ENCODE measurements at places on chromosomes 1 and 21.

DNA sequence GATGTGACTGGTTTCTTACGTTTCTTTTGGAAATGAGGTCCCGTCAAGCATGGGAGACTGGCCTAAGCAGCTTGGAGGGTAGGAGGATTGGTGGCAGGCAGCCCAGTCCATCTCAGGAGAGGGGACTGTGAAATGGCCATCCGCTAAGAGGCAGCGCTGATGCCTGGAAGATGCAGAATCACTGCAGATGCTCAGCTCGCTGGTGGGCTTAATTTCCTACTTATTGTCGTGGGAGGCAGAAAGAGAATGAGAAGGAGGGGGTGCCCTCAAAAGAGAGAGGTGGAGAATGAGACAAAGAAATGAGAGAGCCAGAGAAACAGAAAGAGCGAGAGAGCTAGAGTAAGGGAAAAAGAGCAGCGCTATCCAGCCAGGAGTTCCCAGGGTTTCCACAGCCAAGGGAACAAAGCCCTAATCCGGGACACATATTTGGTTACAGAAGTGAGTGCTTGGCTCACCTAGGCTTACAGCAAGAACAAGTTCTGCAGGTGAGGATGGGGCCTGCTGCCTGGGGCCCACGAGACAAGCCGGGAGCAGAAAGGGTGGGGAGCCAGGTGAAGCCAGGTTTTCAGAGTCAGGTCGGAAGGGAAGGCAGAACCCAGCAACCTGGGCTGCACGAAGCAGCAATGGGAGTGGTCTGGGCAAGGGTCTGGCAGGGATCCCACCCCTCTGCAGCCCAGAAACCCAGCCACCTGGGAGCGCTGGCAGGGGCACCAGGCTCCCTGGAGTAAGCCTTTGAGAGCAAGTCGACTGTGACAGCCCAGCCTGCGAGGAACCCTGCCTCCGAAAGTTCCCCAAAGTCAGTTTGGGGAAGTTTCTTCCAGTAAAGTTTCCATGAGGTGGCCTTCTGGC is 5.8 kb downstream of the ECE1 start:
- peak; percentile 75 for DNase-seq

DNA sequence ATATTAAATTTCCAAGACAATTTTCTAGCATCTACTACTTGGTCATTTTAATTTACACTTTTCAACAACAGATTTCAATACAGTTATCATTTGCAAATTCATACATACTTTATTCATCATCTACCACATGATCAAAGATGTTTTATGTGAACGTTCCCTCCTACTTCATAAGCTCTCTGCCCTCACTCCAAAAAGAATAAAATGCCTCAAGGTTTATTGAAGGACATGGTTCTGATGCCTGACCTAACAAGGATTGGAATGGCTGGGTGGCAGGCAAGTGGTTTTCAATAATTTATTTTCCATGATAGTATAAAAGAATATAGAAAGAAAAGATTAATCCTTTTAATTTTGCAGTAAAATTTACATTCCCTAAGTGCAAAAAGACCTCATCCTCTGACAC is 5.4 kb downstream of the CDKN2C start:
- peak; percentile 66 for DNase-seq

DNA sequence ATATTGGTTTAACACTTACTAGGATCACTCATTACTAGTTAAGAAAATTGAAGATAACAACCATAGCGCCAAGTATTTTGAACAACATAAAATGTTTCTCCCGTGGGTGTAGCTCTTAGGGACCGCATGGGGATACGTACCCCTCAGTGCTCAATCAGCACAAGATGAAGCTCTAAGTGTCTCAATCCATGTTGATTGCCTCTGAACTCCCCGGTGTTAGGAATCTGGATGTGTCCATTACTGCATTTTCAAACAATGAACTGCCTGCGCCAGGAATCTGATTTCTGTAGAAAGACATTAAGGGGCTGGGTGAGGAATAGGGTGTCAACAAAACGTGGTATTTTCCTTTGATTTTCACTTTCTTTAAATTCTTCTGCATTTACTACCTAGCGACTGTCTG is 100.2 kb downstream of the LMO4 start:
- DNase-seq: no peak

- no peak for DNase-seq
Observed at GRCh38 chr1:212459656-212460055, 26.9 kb downstream of the NENF start.

- no peak for DNase-seq
Observed at GRCh38 chr1:68168545-68169171, 63.7 kb downstream of the WLS start.

DNA sequence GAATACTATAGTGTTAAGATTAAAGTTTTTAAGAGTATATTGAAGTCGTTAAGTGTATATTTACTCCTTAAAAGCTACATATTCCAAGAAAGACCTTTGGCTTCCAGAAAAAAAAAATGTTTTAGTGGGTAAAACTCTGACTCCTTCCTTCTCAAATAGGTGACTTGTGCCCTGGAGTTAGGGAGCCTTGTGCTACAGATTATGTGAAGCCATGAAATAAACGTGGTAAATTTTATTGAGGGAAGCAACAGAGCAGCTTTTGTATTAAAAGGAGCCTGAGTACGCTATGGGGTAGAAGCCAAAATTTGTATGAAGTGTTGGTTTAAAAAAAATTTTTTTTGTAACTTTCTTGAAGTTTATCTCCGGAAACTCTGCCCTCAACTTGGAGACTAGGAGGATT is 994 bp downstream of the RO60 start:
- DNase-seq: peak; percentile 12

DNA sequence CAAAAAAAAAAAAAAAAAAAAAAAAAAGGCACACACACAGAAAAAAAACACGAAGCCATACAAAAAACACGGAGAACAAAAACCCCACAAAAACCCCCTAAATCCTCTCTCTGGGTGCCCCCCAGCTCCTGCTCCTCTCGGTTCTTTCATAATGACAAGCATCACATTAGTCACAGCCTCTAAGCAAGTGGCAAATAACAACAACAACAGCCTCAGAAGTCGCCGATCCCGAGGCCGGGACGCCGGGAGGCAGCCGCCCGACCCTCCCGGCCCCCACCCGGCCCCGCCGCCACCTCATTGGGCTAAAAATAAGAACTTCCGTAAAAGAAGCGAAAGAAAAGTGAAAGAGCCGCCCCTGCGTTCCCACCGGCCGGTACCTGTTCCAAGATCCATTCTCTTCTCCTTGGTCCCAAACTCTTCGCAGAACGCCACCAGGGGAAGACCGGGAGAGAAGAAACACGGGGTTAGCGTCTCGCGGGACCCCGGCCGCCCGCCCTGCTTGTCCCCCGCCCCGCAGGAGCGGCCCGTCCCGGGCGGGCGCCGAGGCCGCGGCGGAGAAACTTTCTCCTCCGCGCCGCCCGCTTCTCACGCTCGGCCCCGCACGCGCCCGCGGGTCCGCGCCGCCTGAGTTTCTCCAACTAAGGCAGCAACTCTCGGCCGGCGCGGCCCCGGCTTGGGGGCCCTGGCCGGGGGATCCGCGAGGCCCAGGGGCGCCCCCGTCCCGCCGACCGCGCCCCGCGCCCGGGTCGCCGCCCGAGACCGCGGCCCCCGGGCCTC is 102.8 kb downstream of the CASZ1 start:
- peak; percentile 31 for DNase-seq

DNA sequence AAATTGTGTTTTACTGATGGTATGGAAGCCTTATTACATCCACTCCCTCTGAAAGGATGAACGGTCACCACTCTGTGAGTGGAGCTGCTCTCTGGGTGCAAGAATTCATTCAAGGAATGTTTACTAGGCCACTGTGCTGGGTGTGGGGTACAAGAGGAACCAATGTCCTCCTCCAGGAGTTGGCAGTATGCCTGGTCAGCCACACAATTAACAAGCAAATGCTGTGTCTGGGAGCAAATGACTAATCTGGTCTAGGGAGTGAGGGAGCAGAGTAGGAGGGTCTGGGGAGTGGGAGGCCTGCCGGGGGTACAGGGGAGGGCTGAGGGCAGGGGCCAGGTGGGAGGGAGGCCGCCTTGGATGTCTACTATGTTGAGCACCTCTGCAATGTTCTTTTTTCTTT is 27.2 kb upstream of the TDRD10 start:
- DNase-seq: no peak

Data from DMS79 treated with DMSO at 0.1 percent for 48 hours (cell line).